Transverse colon (tissue), 4 donors: ENCODE measurements at places on chromosomes 16 and 17. TPM values are rescaled to one million over a fixed set of nuclear protein-coding genes. Genes with fewer than 3 reads are reported as not detected.

Gene ODAD4
- total RNA-seq = not detected

Gene BICDL2
- total RNA-seq = 357 TPM

Gene SLC22A31
- 1.3 TPM for total RNA-seq

Gene SMIM5
- 71.4 TPM for total RNA-seq

Gene NPIPB6
- total RNA-seq = 12.7 TPM

Gene KIF2B
- not detected for total RNA-seq

Gene KRT33B
- total RNA-seq = not detected

GRCh38 chr17:11935734-11936406, 61.4 kb downstream of the ZNF18 start:
- H3K4me1 ChIP-seq = no peaks in the 10 kb centered on the region
- no peaks in the 10 kb centered on the region for H3K36me3 ChIP-seq
- peak; percentile 67 for DNase-seq
- no peaks in the 10 kb centered on the region for H3K27me3 ChIP-seq
- H3K4me3 ChIP-seq = no peak overlapping the region

GRCh38 chr16:85902366-85903155, 3.6 kb downstream of the IRF8 start:
- peak; percentile 67 for DNase-seq
- H3K4me3 ChIP-seq = no peak overlapping the region
- no peaks in the 10 kb centered on the region for H3K27me3 ChIP-seq
- H3K36me3 ChIP-seq = no peaks in the 10 kb centered on the region
- H3K27ac ChIP-seq = peak overlapping the region; percentile 23

GRCh38 chr16:67504031-67505021, 21.0 kb upstream of the AGRP start:
- H3K4me1 ChIP-seq = peaks cover 16% of the 10 kb centered on the region
- peak overlapping the region; percentile 13 for H3K27ac ChIP-seq
- peak; percentile 68 for DNase-seq
- no peaks in the 10 kb centered on the region for H3K36me3 ChIP-seq
- no peak overlapping the region for H3K4me3 ChIP-seq

GRCh38 chr17:19384723-19385391, 2.1 kb downstream of the MFAP4 start:
- H3K4me3 ChIP-seq = no peak overlapping the region
- DNase-seq = peak; percentile 84
- peaks cover 76% of the 10 kb centered on the region for H3K4me1 ChIP-seq

DNA sequence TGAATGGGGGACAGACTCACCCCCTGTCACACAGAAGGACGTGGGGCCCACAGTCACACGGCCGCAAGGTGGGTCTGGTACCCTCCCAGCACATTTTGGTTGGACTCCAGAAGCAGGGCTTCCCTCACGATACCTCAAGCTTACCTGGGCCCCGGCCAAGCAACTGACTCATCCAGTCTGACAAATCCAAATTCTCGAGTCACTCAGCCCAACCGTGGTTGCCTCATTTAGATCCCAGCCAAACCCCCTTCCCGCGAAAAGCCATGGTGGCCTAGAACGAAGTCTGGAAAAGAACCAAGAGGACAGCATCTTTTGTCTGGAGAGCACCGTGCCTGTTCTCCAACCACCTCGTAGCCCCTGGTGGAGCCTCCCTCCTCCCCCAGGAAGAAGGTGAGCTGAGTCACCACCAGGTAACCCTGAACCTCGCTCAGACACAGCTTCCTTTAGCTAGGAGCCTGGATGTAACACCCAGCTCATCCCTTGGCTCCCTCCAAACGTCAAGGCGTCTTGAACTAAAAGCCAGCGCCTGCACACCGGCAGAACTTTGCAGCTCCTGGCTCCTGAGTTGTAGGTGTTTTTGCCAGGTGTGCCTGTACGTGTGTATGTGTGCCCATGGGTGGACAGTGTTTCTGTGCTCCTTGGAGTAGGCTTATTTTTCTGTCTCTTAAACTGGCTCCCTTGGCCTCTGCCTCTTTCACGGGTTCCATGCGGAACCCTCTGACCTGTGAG, 78.9 kb downstream of the CMIP start:
- no peaks in the 10 kb centered on the region for H3K36me3 ChIP-seq
- no peak overlapping the region for H3K4me3 ChIP-seq
- H3K4me1 ChIP-seq = peaks cover 13% of the 10 kb centered on the region
- H3K27me3 ChIP-seq = no peaks in the 10 kb centered on the region
- no peak for DNase-seq

DNA sequence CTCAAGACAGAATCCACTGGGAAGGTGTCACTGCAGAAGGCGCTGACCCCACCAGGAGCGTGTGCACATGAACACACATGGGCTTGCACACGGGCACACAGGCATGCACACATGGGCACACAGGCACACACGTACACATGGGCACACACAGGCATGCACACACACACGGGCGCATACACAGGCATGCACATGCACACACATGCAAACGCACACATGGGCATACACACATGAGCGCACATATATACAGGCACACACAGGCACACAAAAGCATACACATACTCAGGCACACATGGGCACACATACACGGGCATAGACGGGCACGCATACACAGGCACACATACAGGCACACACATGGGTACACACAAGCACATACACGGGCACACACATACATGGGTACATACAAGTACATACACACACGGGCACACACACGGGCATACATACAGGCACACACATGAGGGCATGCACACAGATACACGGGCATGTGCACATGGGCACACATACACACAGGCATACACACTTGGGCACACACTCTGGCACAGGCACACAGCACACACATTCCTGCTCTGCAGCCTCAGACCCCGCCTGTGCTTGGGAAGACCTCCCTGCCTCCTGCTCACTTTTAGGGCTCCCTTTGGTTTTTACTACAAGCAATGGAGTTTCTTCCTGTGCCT, 86.8 kb downstream of the ZNF778 start:
- H3K27ac ChIP-seq = no peak overlapping the region
- H3K27me3 ChIP-seq = no peaks in the 10 kb centered on the region
- no peaks in the 10 kb centered on the region for H3K36me3 ChIP-seq
- peaks cover 24% of the 10 kb centered on the region for H3K4me1 ChIP-seq
- H3K4me3 ChIP-seq = no peak overlapping the region

DNA sequence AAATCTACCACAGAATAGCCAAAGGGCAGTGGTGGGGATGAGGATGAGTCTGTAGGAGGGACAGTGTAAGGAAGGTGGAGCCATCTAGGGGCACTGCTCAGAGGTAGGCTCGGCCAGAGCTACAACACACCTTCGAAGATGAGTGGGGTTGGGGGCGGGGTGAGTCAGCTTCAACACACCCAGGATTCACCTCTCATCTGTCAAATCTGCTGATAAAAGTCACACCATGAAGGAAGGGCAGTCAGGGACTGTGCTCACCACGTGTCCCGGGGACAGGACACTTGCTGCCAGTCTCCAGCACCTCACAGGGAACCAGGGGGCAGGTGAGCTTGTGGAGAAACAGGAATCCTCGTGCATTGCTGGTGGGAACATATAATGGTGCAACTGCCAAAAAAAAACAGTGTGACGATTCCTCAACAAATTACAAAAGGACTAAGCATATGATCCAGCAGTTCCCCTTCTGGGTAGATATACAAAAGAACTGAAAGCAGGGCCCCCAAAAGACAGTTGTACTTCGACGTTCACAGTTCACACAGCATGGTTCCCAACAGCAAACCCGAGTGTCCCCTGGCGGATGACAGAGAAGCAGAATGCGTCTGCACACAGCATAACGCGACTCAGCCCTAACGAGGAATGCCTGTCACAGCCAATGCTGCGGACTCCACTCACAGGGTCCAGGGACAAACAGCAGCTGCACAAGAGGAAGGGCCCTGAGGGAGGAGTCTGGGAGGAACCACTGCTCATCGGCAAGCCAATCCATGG, 133.1 kb downstream of the ANKRD11 start:
- H3K36me3 ChIP-seq = no peaks in the 10 kb centered on the region
- peaks cover 66% of the 10 kb centered on the region for H3K4me1 ChIP-seq
- H3K27me3 ChIP-seq = no peaks in the 10 kb centered on the region
- H3K4me3 ChIP-seq = no peak overlapping the region

- DNase-seq = no peak
- no peak overlapping the region for H3K4me3 ChIP-seq
- no peak overlapping the region for H3K27ac ChIP-seq
- no peaks in the 10 kb centered on the region for H3K27me3 ChIP-seq
- no peaks in the 10 kb centered on the region for H3K4me1 ChIP-seq
Measured at GRCh38 chr16:49120631-49121030, 161.0 kb downstream of the CBLN1 start.

GRCh38 chr16:19127674-19128131, 13.9 kb downstream of the ITPRIPL2 start:
- peak overlapping the region; percentile 39 for H3K27ac ChIP-seq
- no peaks in the 10 kb centered on the region for H3K36me3 ChIP-seq
- no peaks in the 10 kb centered on the region for H3K27me3 ChIP-seq

GRCh38 chr16:57240851-57241250, 4.2 kb upstream of the ARL2BP start:
- H3K4me3 ChIP-seq = no peak overlapping the region
- DNase-seq = no peak
- H3K4me1 ChIP-seq = no peaks in the 10 kb centered on the region
- H3K27me3 ChIP-seq = no peaks in the 10 kb centered on the region
- H3K36me3 ChIP-seq = no peaks in the 10 kb centered on the region

DNA sequence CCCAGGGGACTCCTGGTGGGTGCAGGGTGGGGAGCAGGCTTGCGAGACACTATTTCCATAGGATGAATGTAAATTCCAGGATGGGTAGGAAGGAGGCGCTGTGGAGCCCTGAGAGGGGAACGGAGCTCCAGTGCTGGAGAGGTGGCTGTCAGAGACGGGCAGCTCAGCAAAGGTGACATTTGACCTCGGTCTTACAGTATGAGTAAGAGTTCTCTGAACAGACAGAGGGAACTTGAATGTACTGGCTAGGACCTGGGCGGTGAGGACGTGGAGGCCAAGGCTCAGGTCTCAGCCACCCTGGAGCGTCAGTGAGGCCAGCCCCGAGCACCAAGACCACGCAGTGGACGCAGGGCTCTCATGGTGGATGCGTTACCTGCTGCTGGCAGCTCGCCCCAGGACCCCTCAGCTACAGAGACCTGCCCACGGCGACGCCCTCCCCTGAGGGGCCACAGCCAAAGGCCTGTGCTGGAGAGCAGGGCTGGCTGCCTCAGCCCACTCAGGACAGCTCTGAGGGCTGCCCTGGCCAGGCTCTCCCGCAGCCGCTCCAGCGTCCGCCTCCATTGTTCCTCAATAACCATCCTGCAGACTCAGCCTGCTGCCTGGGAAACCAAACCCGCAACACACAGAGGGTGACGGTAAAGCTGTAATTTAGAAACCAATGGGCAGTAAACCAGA, 65.9 kb upstream of the TNRC6C start:
- DNase-seq = no peak
- peaks cover 25% of the 10 kb centered on the region for H3K27me3 ChIP-seq
- H3K4me1 ChIP-seq = peaks cover 7% of the 10 kb centered on the region
- H3K4me3 ChIP-seq = no peak overlapping the region

- H3K27me3 ChIP-seq = no peaks in the 10 kb centered on the region
- no peaks in the 10 kb centered on the region for H3K36me3 ChIP-seq
- H3K4me1 ChIP-seq = no peaks in the 10 kb centered on the region
- DNase-seq = no peak
Measured at GRCh38 chr17:32493571-32493970, 6.8 kb downstream of the CDK5R1 start.

DNA sequence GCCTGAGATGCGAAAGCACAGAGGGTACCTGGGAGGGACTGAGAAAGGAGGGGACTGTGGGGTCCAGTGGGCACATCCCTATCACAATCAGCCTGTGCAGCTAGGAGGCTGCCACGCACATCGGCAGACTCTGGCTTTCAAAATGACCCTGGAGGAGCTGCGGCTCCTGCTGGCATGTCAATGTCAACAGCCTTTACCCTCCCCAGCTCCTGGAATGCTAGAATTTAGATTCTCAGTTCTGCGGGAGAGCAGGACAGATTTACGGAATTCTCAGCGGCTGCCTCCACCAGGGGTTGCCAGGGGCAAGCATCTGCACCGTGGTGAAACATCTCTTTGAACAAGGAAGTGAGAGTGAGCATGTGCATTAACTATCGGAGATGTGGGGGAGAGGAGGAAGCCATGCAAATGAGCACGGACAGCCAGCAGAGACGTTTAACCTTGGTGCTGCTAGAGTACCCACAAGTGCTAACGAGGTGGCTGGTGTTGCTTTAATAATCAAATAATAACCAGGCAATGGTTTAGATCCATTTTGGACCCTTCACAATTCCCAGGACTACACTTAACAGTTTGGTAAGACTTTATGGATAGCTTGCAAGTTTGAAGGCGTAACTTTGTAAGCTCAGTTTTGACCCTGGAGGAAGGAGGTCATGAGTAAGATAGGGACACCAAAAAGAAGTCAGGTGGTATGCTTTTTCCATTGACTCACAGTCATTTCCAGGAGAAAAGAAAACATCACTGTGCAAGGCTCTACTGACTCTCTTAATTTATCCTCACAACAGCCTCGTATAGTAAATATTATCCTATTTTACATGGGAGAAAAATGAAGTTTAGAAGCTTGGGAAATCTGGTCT, 54.1 kb downstream of the XYLT1 start:
- H3K36me3 ChIP-seq = no peaks in the 10 kb centered on the region
- H3K4me1 ChIP-seq = no peaks in the 10 kb centered on the region
- H3K27ac ChIP-seq = peak overlapping the region; percentile 60
- peak; percentile 60 for DNase-seq
- no peak overlapping the region for H3K4me3 ChIP-seq
